Testis (tissue), 5 donors: ENCODE measurements at places on chromosomes 7 and 10.
A peak's percentile ranks its signal among the peaks of the same experiment; 100 is the strongest.

DNA sequence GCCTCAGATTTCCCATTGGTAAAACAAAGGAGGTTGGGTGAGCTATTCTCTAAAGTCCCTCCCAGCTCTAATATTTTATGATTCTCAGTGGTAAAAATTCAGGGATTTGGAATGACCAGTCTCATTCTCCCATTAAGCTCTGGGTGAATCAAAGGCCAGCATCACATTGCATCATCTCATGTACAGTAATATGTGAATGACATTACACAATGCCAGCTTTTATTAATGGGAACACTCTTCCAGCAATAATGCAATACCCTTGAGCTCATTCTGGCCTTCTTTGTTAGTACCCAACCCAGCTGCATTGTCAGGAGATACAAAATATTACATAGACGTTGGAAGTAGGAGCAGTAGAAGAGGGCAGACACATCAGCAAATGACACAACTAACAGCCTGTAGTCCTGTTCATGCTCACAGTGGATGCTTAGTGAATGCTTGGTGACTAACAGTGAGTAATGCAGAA, 100.0 kb upstream of the EGR2 start:
- DNase-seq: no peak

GRCh38 chr10:117541909-117542705, 439 bp upstream of the EMX2 start:
- peak; percentile 79 for DNase-seq

GRCh38 chr7:119696336-119696735, 576.6 kb upstream of the KCND2 start:
- DNase-seq: no peak

GRCh38 chr10:48249004-48249762, 25.3 kb downstream of the FRMPD2 start:
- DNase-seq: no peak

DNA sequence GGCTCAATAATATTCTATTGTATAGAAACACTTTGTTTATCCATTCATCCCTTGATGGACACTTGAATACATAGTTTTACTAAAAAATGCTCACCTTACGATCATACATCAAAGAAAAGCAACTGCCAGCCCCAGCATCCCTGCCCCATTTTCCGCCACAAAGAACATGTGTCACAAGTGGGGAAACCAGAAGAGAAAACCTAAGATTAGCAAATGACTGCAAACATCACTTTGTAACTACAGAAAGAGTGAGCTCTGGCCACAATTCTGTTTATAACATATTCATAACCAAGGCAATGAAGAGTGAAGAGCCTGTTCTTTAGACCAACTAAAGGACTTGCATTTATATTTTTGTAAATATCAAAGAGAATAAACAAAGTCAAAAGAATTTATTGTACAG, 89.8 kb downstream of the DOCK4 start:
- no peak for DNase-seq

DNA sequence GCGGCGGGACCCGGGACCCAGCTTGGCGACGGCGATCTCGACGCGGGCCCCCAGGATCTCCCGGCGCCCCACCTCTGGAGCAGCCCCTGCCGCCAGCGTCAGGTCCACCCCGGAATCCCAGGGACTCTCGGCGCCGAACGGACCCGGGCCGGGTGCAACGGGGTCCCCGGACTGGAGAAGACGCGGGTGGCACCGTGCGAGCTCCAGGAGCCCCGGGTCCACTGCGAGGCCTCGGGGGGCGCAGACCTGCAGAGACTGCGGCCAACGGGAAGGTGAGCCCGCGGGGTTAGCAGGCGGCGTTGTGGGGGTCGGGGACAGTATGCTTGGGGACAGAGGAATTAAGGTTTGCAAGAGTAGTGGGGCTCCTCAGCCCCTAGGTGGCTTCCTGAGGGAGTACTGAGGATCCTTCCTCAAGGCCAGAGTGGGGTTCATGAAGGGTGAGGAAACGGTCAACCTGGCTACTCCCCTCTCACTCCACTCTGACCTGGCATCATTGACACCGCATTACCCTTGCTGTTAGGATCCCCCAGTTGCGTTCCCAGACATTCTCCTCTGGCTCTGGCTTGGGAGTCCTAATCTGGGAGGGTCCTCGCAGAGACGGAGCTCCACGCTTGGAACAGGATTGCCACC, 353 bp downstream of the EPHB6 start:
- DNase-seq: no peak

GRCh38 chr7:102098986-102099385, 187.7 kb upstream of the SH2B2 start:
- DNase-seq: no peak

DNA sequence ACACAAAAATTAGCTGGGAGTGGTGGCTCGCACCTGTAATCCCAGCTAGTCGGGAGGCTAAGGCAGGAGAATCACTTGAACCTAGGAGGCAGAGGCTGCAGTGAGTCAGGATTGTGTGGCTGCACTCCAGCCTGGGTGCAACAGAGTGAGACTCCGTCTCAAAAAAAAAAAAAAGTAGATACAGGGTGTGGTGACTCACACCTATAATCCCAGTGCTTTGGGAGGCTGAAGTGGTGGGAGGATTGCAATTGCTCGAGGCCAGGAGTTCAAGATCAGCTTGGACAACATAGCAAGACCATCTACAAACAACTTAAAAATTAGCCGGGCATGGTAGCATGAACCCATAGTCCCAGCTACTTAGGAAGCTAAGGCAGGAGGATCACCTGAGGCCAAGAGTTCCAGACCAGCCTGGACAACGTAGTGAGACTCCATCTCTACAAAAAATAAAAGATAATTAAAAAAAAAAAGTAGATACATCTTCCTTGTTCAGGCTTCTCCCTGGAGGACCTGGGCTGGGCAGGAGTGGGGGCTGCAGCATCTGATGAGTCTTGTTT, 2.0 kb downstream of the MOSPD3 start:
- no peak for DNase-seq

GRCh38 chr7:158410720-158411119, 176.9 kb downstream of the PTPRN2 start:
- no peak for DNase-seq

DNA sequence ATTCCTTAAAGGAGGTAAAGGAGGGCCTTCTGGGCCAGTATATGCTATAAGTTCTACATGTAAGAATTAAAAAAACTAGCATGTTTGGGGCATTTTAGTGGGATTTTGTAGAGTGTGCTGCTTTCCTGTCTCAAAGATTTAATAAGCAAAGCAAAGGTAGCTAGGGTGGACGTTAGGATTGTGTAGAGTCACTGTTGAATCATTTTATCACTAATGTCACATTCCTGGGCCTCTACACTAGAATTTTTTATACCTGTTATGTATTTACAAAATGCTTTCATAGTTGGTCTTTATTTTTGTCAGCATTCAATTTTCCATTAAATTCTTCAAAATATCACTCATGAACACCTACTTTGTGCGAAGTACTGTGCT, 139.4 kb upstream of the PHYHIPL start:
- no peak for DNase-seq

DNA sequence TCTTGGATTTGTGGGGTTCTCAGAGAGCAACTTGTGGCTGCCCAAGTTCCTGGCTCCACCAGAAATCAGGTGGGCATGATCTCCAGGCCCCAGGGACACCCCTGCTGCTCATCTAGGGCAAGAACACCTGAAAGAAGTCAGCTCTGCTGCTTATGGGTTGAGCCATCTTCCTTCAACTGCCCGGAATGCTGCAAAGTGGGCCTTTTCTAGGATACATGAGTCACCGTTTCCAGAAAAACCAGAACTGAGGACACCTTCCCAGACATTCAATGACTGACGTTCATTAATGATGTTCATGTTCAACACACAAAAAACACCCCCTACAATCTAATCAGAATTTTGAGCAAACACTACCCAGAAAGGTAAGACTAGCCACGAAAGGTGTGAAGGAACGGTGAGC, 98.0 kb downstream of the MAD1L1 start:
- no peak for DNase-seq

- DNase-seq: no peak
Measured at GRCh38 chr7:116697761-116698160, 25.8 kb downstream of the MET start.
